ENCODE measurements at places on chromosomes 16 and 17.

DNA sequence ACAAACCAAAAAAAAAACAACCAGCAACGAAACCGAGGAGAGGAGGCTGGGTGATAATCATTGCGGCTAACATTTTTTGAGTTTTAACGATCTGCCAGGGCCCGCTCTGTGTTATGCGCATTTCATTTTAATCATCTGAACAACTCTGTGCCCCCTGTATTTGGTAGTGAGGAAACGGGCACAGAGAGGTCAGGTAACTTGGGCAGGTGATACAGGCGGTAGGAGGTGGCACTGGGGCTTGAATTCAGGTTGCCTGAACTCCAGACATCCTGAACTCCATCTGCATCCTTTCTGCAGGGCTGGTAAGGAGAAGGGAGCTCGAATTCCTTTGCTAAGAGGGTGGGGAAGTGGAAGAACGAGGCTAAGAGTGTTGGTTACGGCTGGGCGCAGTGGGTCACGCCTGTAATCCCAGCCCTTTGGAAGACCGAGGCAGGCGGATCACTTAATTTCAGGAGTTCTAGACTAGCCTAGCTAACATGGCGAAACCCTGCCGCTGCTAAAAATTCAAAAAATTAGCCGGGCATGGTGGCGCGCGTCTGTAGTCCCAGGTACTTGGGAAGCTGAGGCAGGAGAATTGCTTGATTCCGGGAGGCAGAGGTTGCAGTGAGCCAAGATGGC lies 1.1 kb downstream of the CLUAP1 start:
- H3K27ac ChIP-seq, result no peak overlapping the region
- peaks cover 11% of the 10 kb centered on the region for H3K36me3 ChIP-seq
- peaks cover 11% of the 10 kb centered on the region for H3K4me1 ChIP-seq
- peak; percentile 8 for DNase-seq

- H3K27ac ChIP-seq, result no peak overlapping the region
- H3K4me1 ChIP-seq, result no peaks in the 10 kb centered on the region
Observed at GRCh38 chr16:79201436-79201835, 399.1 kb downstream of the MAF start.

DNA sequence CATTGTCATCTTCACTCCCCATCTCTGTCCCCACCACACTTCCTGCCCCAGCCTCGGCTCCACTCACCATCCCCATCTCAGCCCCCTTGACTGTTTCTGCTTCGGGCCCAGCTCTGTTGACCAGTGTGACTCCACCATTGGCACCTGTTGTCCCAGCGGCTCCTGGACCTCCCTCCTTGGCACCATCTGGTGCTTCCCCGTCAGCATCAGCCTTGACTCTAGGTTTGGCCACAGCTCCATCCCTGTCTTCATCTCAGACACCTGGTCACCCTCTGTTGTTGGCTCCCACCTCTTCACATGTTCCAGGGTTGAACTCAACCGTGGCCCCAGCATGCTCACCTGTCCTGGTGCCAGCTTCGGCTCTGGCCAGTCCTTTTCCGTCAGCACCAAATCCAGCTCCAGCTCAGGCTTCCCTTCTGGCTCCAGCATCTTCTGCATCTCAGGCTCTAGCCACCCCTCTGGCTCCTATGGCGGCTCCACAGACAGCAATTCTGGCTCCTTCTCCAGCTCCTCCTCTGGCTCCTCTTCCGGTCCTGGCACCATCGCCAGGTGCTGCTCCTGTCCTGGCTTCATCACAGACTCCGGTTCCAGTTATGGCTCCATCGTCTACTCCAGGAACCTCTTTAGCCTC lies 24.4 kb upstream of the PHKG2 start:
- no peaks in the 10 kb centered on the region for H3K4me1 ChIP-seq
- H3K4me3 ChIP-seq, result no peak overlapping the region
- DNase-seq, result no peak
- H3K27ac ChIP-seq, result no peak overlapping the region
- H3K27me3 ChIP-seq, result no peaks in the 10 kb centered on the region
- H3K36me3 ChIP-seq, result peaks cover 99% of the 10 kb centered on the region

DNA sequence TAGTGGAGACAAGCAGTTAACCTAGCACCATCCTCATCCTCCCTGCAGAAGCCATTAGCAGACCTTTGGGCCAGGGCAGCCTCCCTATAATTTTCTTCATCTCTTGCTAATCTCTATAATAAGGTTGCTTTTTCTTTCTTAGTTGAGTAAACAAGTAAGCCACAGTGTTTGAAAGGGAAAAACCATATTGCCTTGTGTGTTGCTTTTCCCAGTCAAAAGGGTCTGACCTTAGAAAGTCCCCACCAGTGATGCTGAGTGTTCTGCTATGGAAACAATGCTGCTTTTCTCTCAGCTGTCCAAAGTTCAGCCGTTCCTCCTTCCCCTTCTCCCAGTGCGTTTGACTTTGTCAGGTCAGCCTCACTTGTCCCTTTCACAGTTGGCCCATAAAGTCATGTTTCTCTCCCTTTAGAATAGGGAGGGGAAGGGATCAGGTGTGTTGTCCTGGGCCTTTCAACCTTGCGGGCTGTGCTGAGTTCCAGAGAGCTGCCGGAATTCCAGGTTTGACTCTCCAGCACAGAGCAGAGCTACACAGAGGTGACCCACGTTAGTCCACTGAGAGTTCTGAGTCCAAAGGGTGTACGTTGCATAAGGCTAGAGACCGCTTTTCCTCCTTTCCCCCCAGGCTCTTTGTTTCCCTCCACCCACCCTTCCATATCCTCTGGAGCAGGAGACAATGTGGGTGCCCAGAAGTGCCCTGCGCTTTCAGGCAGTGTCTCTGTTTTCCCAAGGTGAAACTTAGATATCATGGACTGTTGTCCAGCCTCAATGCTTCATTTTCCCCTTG lies 15.9 kb upstream of the CLEC18C start:
- no peaks in the 10 kb centered on the region for H3K27me3 ChIP-seq
- no peaks in the 10 kb centered on the region for H3K4me1 ChIP-seq
- no peak overlapping the region for H3K4me3 ChIP-seq
- H3K36me3 ChIP-seq, result peaks cover 100% of the 10 kb centered on the region
- no peak for DNase-seq

All from upper lobe of right lung (tissue), 1 donor.